Activated CD4-positive, alpha-beta T cell treated with anti-CD3 and anti-CD28 coated beads, Interleukin-2, amount 50 U/mL, for 4 hours (primary cell): ENCODE measurements at places on chromosomes 5 and 9.
A peak's percentile ranks its signal among the peaks of the same experiment; 100 is the strongest.

- no peak for DNase-seq
Observed at GRCh38 chr5:4781299-4781698, 358.8 kb upstream of the ADAMTS16 start.

DNA sequence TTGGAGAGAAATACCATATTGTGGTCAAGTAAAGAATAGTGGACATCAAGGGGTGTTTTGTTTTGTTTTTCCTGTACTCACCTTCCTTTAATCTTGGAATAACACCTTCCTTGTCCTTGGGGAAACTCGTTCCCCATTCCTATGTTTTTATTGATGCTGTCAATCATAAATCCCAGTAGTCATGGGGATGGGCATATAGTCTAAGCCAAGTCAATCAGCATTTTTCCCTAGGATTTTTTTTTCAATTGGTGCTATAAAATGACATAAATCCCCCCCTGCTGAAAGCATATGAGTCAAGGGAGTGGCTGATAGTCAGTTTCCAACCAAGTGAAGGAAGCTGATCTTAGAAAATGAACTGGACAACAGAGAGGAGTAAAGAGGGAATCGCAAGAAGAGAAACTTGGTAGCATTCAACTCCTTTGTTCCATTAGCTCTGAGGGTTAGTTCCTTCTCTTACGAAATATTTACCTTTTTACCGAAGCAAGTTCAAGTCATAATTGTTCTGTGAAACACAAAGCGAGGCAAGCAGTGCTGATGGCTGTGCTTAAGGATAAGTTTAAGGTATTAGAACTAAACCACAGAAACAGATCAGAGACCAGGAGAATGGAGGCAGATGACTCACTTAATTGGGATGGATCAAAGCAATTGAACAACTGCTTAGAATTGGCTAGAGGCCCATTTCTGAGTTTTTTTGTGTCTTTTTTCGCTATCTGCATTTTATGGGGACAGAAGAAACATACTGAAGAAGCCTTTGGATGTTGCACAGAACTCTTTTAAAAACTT is 218.6 kb downstream of the SEMA6A start:
- DNase-seq, result no peak

DNA sequence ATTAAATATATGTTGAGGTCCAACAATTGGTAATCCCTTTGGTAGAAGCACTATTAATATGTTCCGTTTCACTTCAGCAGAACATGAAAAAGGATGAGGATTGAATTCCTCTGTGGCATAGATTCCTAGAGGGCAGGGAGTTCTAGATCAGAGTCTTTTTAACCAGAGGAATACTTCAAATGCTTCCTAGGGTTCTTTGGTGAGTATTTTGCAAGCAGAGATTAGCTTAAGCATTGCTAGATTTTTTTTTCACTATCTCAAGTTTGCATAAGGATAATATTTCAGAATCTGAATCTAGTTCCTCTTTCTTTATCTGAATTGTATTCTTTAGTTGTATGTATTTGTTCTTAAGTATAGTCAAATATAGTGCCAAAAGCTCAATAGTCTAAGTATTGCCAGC is 116.6 kb upstream of the ADAMTSL1 start:
- DNase-seq, result no peak

GRCh38 chr5:97194366-97194765 is 11.3 kb upstream of the RIOK2 start:
- no peak for DNase-seq

GRCh38 chr5:57724836-57725235 is 242.2 kb upstream of the ACTBL2 start:
- DNase-seq, result no peak

- DNase-seq, result peak; percentile 18
Observed at GRCh38 chr9:76023715-76024195, 133.3 kb downstream of the PCSK5 start.

DNA sequence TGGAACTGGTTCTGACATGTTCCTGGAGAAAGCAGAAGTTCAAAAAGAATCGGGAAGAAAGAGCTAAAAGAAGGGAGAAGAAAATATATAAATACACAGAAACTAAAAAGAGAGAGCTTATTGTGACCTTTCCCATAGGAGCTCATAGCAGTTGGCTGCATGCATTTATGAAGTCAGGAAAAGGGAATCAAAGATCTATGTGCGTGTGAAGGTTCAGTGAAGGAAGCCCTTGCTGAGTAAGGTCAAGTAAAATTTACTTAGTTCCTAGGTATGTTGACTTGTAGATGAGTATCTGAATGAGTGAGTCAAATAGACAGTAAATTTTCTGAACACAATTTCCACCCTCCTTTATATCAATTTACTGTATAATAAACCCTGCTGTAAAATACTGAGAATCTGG is 632.5 kb downstream of the SLCO4C1 start:
- no peak for DNase-seq

DNA sequence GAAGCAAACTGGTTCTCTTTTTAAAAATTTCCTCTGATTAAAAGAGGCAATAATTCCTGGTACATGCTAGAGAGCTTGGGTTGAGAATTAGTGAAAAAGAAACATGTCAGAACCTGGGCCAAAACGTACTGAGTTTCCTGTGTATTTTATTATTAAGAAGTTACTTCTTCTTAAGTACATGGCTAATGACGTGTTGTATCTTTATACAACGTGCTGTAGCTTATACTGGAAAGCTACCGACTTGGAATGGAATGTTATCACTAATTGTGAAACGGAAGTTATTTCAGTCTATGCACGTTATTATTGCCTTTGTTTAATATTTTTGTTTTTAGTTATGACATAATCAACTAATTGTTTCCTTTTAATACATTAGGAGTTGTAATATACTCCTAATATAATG is 43.1 kb downstream of the ZNF366 start:
- DNase-seq, result no peak

- DNase-seq, result no peak
Observed at GRCh38 chr5:142023836-142024235, 11.0 kb upstream of the GNPDA1 start.

GRCh38 chr5:54904425-54904824 is 81.0 kb downstream of the ESM1 start:
- no peak for DNase-seq

DNA sequence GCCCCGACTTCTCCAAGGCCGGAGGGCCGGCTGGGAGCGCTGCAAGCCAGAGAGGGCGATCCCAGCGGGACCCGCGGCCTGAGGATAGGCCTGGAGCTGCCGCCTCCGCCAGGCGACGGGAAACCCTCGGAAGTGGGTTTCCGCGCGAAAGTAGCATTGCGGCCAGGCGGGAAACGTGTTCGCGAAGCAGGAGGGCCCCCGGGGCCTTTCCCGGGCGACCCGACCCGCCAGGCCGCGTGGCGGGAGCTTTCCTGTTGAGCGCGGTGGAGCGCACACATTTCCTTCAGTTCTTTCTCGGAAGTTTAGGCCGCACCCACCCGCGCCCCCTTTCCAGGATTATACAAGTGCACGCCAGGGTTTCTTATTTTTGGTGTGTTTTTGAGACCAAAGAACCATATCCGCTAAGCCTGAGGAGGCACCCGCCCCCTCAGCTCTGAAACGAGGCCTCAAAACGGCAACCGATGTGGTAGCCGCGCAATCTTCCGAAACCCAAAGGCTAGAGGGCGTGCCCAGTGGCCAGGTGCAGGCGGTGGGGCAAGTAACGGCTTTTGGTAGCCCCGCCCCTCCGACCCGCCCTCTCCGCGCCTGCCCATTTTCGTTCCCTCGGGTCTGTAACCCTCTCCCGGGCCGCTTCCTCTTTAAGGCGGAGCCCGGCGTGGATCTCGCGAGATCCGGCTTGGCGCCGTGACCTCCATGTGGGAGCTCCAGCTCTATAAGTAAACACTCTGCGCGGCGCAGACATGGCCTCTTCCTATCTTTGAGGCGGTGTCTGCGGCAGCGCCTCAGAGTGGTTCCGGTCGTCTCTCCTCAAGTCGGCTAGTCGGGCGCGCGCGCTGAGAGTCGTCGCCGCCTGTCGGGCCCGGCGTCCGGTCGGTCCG is at the start of gene UHRF2:
UHRF2 (plus strand) TSS at position 713 of the 878 bp plus-strand sequence. CDS start 292 bp downstream, outside the sequence.
- DNase-seq, result peak; percentile 100

GRCh38 chr9:75812141-75812540 is 78.3 kb upstream of the PCSK5 start:
- no peak for DNase-seq

- DNase-seq, result no peak
Observed at GRCh38 chr9:7358876-7359275, 440.7 kb downstream of the DMAC1 start.

GRCh38 chr5:16957304-16958196 is 21.5 kb upstream of the MYO10 start:
- DNase-seq, result no peak
